ENCODE measurements at places on chromosomes 16 and 17. TPM values are rescaled to one million over a fixed set of nuclear protein-coding genes. Genes with fewer than 3 reads are reported as not detected.

Gene CHTF8
- polyA plus RNA-seq: 15.2 TPM

DNA sequence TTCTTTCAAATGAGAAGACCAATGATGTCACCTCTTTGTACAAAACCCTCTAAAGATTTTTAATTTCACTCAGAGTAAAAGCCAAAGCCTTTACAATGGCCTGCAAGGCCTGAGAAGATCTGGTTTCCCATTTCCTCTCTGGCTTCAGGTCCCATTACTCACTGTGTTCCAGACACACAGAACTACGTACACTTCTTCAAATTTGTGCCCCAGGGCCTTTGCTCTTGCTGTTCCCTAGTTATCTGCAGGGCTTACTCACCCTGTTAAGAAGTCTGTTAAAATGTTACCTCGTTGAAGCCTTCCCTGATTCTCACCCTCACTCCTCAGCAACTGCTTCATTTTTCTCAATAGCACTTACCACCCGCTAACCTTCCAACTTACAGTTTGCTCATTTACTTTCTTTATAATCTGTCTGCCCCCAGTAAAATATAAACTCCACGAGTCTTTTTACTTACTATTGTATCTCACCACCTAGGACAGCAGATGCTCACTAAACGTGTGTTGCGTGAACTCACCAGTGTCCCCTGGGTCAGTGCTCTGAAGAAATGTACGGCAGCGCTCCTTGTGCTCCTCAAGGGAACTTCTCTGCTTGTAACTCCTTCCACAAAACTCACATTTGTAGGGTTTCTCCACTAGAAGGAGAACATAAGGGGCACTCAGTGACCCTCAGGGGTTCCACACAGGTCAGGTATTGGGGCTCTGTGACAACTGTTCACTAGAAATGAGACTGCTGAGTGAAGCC is 50.2 kb downstream of the GRB7 start:
- no peak overlapping the region for H3K27ac ChIP-seq
- no peak overlapping the region for H3K4me3 ChIP-seq

GRCh38 chr16:85172455-85173145 is 60.3 kb upstream of the CIBAR2 start:
- H3K36me3 ChIP-seq: no peaks in the 10 kb centered on the region
- no peak overlapping the region for H3K4me3 ChIP-seq
- DNase-seq: no peak
- peaks cover 65% of the 10 kb centered on the region for H3K4me1 ChIP-seq
- no peaks in the 10 kb centered on the region for H3K27me3 ChIP-seq

DNA sequence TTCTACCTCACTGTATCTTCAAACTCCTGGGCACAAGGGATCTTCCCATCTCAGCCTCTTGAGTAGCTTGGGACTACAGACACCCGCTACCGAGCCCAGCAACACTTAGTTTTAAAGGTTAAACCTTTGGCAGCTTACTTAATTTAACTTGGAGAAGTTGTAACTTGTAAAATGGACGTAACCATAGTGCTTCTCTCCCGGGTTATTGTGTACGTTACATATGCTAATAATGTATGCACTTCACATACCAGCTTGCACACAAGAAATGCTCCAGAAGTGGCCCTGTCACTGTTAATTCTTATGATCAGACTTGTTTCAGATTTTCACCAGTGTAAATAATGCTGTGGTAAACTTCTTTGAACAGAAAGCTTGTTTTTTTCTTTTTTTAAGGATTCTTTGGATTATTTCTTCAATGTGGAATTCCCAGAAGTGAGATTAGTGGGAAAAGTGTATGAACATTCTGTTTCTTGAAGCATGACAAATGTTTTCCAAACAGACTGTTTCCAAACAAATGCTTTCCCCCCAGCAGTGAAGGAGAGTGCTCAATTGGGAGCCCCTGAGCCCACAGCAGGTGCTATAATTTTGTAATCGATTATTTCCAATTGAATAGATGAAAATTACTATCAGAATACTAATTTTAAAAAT is 61.5 kb downstream of the EPN2 start:
- no peaks in the 10 kb centered on the region for H3K36me3 ChIP-seq
- no peaks in the 10 kb centered on the region for H3K4me1 ChIP-seq
- no peak overlapping the region for H3K4me3 ChIP-seq
- H3K27me3 ChIP-seq: no peaks in the 10 kb centered on the region

Gene RAB26
- polyA plus RNA-seq: 3.4 TPM
